ENCODE measurements at places on chromosomes 4 and X. TPM values are rescaled to one million over a fixed set of nuclear protein-coding genes. Genes with fewer than 3 reads are reported as not detected.

IL9R gene
- total RNA-seq: not detected

DNA sequence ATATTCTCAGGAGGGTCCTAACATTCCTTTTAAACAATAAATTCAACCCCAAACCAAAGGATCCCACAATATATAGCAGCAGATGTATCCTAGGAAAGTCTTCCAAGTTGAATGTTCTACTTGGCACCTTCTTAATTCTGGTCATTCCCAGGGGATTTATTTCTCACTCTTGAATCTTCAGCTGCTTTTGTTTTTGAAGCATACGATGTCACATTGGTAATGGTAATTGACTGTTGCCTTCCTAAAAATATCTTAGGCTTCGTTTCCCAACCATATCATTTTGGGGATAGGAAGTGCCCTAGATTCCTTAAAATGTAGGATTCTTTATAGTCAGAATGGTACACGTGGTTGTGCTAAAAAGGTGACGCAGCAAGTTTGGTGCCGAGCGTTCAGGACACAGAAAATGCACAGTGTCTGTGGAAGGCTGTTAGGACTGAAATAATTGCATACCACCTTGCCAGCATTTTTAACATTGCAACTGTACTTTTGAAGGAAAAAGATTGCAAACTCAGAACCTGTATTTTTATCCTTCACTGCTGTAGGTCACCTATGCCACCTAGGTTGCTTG is 8.1 kb downstream of the SNX25 start:
- DNase-seq: no peak
- H3K27me3 ChIP-seq: no peaks in the 10 kb centered on the region
- peaks cover 17% of the 10 kb centered on the region for H3K4me1 ChIP-seq
- no peak overlapping the region for H3K27ac ChIP-seq
- no peaks in the 10 kb centered on the region for H3K36me3 ChIP-seq
- H3K4me3 ChIP-seq: no peak overlapping the region

SRPX2 gene
- total RNA-seq: 91.2 TPM

DNA sequence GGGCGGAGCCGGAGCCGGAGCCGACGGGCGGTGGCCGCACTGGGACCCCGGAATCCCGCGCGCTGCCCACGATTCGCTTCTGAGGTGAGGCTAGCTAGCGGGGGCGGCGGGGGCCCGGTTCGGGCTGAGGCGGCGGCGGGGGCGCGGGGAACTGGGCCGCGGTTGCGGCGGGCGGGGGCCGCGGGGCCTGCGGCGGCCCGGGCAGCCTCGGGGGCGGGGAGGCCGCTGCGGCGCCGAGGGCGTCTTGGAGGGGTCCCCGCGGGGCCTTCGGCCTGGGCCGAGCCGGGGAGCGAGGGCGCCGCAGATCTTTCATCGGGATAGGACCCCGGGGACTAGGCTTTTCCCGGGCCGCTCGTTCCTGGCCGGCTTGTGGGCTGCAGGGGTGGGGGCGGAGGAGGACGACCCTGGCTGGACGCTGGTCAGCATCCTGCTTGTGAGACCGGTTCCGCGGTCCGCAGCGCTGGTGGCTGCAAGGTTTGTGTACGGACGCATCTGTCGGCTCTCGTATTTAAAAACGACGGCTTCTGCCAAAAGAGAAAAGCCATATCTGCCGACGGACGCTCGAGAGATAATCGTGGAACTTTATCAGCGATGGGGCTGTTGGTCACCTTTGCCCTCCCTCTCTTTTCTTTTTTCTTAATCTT is 419 bp downstream of the ADD1 start:
- no peaks in the 10 kb centered on the region for H3K27me3 ChIP-seq
- H3K4me3 ChIP-seq: peak overlapping the region; percentile 74
- H3K27ac ChIP-seq: peak overlapping the region; percentile 96
- H3K36me3 ChIP-seq: no peaks in the 10 kb centered on the region
- DNase-seq: no peak

SATL1 gene
- not detected for total RNA-seq

GRCh38 chrX:13411496-13412207 is 91.8 kb upstream of the ATXN3L start:
- H3K4me1 ChIP-seq: no peaks in the 10 kb centered on the region
- no peak for DNase-seq
- no peaks in the 10 kb centered on the region for H3K36me3 ChIP-seq

TMEM154 gene
- total RNA-seq: 0.90 TPM

GRCh38 chr4:39390603-39391002 is 16.1 kb upstream of the KLB start:
- no peaks in the 10 kb centered on the region for H3K4me1 ChIP-seq
- no peak overlapping the region for H3K27ac ChIP-seq
- no peaks in the 10 kb centered on the region for H3K36me3 ChIP-seq
- H3K27me3 ChIP-seq: no peaks in the 10 kb centered on the region
- DNase-seq: no peak

MAGEC3 gene
- not detected for total RNA-seq

- H3K27me3 ChIP-seq: no peaks in the 10 kb centered on the region
- no peak overlapping the region for H3K4me3 ChIP-seq
- H3K4me1 ChIP-seq: no peaks in the 10 kb centered on the region
- no peaks in the 10 kb centered on the region for H3K36me3 ChIP-seq
Observed at GRCh38 chr4:135277068-135277979, 1075.7 kb upstream of the PABPC4L start.

ZIC3 gene
- not detected for total RNA-seq

DNA sequence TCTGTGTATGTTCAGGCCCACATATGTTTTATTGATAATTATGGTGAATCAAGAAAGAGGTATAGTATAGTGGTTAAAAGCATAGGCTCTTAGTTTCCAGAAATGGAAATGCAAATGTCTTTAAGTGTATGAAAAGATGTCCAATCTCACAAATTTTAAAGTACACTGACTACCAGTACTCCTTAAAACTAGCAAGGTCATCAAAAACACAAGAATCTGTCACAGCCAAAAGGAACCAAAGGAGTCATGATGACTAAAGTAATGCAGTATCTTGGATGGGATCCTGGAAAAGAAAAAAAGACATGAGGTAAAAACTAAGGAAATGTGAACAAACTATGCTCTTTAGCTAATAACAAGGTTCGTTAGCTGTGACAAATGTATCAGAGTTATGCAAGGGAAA is 661 bp upstream of the RBM41 start:
- DNase-seq: no peak
- peaks cover 12% of the 10 kb centered on the region for H3K4me1 ChIP-seq
- no peaks in the 10 kb centered on the region for H3K36me3 ChIP-seq
- H3K4me3 ChIP-seq: peak overlapping the region; percentile 69
- peaks cover 12% of the 10 kb centered on the region for H3K27me3 ChIP-seq

- H3K4me3 ChIP-seq: no peak overlapping the region
- DNase-seq: no peak
- H3K27ac ChIP-seq: no peak overlapping the region
Observed at GRCh38 chr4:184506527-184507121, 32.3 kb upstream of the IRF2 start.

ARMCX6 gene
- 16.8 TPM for total RNA-seq

- no peak for DNase-seq
- H3K4me1 ChIP-seq: no peaks in the 10 kb centered on the region
- no peak overlapping the region for H3K27ac ChIP-seq
- no peak overlapping the region for H3K4me3 ChIP-seq
Observed at GRCh38 chrX:44223150-44223549, 120.3 kb downstream of the EFHC2 start.

DNA sequence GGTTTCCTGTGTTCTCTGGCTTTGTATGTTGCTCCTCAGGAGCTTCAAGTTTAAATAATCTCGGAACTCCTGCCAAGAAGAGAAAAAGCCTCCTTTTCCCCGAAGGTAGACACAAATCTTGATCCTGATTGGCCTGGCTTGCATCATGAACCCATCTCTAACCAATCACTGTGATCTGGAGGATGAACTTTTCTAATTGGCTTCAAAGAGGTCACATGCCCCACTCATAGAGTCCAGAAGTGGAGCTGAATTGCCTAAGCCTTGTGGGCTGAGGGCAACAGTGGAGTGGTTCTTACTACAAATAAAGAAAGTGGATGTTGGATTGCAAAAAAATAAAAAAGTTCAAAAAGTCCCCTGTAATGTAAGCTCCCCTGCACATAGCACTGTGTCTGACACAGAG is 245.9 kb downstream of the MID1IP1 start:
- no peak overlapping the region for H3K4me3 ChIP-seq
- H3K4me1 ChIP-seq: no peaks in the 10 kb centered on the region
- H3K36me3 ChIP-seq: no peaks in the 10 kb centered on the region

DNA sequence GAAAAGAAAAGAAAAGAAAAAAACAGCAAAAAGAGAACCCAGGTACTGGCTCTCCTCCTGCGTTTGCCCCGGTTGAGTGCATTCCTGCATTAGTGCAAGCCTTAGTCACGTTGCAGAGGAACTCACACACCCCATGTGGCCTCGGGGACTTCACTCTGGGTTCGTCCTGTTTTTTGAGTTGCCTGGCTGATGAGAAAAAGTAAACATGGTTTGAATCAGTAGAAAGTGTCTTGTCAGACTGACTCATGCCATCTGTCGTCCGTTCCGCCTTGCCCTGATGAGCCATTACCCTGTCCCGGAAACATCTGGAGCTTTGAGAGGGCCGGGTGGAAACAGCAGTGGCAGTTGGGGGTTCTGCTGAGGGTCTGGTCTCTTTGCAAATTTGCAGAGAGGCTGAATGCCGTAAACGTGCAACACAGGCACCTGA is 16.3 kb downstream of the CD99 start:
- H3K4me1 ChIP-seq: no peaks in the 10 kb centered on the region
- no peak overlapping the region for H3K4me3 ChIP-seq
- peaks cover 9% of the 10 kb centered on the region for H3K36me3 ChIP-seq

CACNA1F gene
- under 0.01 TPM for total RNA-seq

DNA sequence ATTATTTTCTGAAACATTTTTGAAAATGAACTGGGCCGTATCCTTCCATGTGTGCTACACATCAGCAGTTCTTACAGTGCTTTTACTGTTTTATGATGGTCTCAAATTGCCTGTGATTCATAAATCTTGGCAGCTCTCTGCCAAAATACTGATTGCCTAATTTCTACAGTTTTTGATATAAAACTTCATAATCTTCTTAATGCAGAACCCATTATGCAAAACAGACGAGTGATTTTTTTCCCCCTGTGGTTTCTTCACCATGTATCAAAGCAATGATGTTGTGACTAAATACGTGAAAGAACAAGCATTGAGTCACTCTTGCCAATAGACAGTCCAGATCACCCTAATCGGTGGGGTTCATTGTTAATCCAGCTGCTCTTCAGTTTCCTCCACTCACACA is 156.4 kb upstream of the WDR1 start:
- H3K4me3 ChIP-seq: no peak overlapping the region
- H3K36me3 ChIP-seq: no peaks in the 10 kb centered on the region
- peak overlapping the region; percentile 59 for H3K27ac ChIP-seq
- no peaks in the 10 kb centered on the region for H3K27me3 ChIP-seq
- DNase-seq: no peak
- no peaks in the 10 kb centered on the region for H3K4me1 ChIP-seq

GLRB gene
- 1.9 TPM for total RNA-seq

YY2 gene
- total RNA-seq: 4.6 TPM

PPP1R2C gene
- total RNA-seq: not detected

- H3K27ac ChIP-seq: no peak overlapping the region
- no peak overlapping the region for H3K4me3 ChIP-seq
- no peak for DNase-seq
- no peaks in the 10 kb centered on the region for H3K4me1 ChIP-seq
- H3K36me3 ChIP-seq: no peaks in the 10 kb centered on the region
Observed at GRCh38 chrX:134933248-134933647, 57.5 kb upstream of the SMIM10 start.

DNA sequence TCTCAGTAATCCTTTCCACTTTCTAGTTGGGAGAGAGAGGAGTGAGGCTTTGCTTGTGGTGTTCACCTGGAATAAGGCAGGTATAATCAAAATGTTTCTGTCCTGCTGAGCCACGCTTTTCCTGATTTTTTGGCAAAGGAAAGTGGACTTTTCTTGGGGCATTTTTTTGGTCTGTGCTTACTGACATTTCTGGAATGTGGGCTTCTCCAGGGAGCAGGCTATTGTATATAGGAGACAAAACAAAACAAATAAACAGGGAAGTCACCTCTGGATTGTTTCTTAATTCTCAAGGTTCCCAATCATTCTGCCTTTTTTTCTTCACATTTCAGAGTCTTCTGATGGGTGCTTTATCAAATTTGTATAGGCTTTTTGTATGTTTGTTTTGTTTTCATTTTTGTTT is 25.7 kb upstream of the RP2 start:
- no peak for DNase-seq
- no peaks in the 10 kb centered on the region for H3K36me3 ChIP-seq
- no peak overlapping the region for H3K27ac ChIP-seq
- no peak overlapping the region for H3K4me3 ChIP-seq
- H3K4me1 ChIP-seq: no peaks in the 10 kb centered on the region
- H3K27me3 ChIP-seq: no peaks in the 10 kb centered on the region

AMER1 gene
- 7.1 TPM for total RNA-seq

- no peaks in the 10 kb centered on the region for H3K27me3 ChIP-seq
- H3K27ac ChIP-seq: no peak overlapping the region
- no peak for DNase-seq
- H3K4me1 ChIP-seq: no peaks in the 10 kb centered on the region
- no peak overlapping the region for H3K4me3 ChIP-seq
Observed at GRCh38 chr4:182975806-182976205, 58.6 kb upstream of the DCTD start.

- no peaks in the 10 kb centered on the region for H3K4me1 ChIP-seq
- H3K4me3 ChIP-seq: no peak overlapping the region
- H3K27ac ChIP-seq: no peak overlapping the region
- no peaks in the 10 kb centered on the region for H3K36me3 ChIP-seq
Observed at GRCh38 chr4:25984796-25985195, 70.8 kb downstream of the SMIM20 start.

GRCh38 chrX:30833896-30834295 is 55.2 kb downstream of the TAB3 start:
- H3K27me3 ChIP-seq: no peaks in the 10 kb centered on the region
- H3K4me3 ChIP-seq: no peak overlapping the region
- no peak for DNase-seq
- no peaks in the 10 kb centered on the region for H3K4me1 ChIP-seq
- no peak overlapping the region for H3K27ac ChIP-seq
- H3K36me3 ChIP-seq: no peaks in the 10 kb centered on the region

GRCh38 chrX:148784137-148784536 is 283.7 kb downstream of the AFF2 start:
- H3K27ac ChIP-seq: no peak overlapping the region
- H3K4me1 ChIP-seq: no peaks in the 10 kb centered on the region
- no peaks in the 10 kb centered on the region for H3K27me3 ChIP-seq
- no peak overlapping the region for H3K4me3 ChIP-seq

- H3K4me1 ChIP-seq: no peaks in the 10 kb centered on the region
- no peaks in the 10 kb centered on the region for H3K27me3 ChIP-seq
- no peak for DNase-seq
Observed at GRCh38 chr4:5217421-5217820, 166.1 kb downstream of the STK32B start.
